GM03348 (cell line): ENCODE measurements at places on chromosomes 2 and 18.
A peak's percentile ranks its signal among the peaks of the same experiment; 100 is the strongest.

- no peak for DNase-seq
Measured at GRCh38 chr2:230218421-230218820, 1.4 kb downstream of the SP110 start.

GRCh38 chr2:11624893-11625292 lies 45.1 kb downstream of the NTSR2 start:
- DNase-seq, result no peak

DNA sequence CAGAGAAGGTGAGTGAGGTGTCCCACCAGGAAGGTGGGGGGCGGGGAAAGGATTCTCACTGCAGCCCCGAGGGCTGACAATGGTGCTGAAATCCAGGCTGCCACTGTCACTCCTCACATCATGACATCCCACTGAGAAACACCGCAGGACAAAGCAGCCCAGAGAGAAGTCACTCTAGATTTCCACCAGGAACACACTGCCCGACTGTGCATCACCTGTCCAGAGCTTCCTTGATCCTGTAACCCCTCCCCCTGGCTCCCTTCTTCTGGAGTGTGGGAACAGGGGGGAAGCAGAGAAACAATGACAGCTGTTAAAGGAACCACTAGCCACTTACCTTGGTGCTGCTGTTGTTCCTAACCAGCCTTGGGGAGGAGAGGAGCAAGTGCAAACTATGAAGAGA lies 69.9 kb downstream of the MRO start:
- DNase-seq, result no peak

DNA sequence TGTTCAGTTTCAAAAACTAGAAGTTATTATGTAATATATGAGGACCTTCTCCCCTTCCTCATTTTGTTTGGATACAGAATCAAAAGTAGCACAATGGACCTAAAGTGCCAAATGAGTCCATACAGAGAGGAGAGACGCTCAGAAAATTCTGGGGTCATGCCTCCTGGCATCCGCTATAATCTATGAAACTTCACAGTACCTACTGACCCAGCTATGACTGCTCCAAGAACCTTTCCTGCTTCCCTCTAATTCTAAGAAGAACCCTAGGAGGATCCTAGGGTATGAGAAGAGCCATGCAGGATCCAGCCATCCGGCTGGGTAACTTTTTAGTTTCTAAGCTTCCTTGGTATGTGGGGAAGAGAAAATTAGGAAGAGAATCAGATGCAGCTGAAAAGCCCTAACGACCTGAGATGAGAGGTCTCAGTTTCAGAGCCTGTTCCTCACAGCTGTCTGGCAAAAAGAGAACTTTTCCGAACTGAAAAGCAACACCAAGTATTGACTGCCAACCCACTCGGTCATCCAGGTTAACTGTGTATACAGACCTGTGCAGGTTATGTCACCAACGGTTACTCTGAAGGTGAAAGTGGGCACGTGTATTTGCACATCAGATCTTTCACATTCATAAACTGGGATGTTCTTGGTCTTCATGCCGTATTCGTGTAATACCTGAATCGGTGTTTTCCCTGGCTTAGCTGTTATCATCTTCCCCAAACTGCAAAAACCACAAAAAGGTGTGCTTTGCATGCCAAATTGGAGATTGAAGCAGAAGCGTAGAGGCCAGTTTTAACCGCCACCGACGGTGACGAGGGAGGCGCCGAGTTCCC lies 1.1 kb downstream of the PRKRA start:
- DNase-seq, result peak; percentile 9

DNA sequence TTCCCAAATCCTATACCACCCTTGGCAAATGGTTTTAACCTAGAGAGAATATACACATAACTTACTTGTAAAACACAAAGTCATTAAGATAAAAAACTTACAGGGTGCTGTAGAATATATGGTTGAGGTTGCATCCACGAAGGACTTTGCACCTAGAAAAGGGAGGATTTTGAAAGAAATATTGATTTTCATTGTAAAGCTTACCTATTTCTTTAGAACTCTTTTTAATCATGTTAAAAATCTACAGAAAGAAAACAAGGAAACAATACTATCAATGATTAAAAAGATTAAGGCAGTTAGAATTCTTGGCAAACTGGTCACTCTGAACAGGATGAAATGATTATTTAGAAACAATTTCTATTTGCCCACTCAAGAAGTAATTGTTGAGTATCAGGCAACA lies 81.1 kb upstream of the ITGB6 start:
- no peak for DNase-seq
